ENCODE measurements at places on chromosomes 2 and 18. TPM values are rescaled to one million over a fixed set of nuclear protein-coding genes. Genes with fewer than 3 reads are reported as not detected.

GRCh38 chr2:219823574-219823973 lies 196.1 kb downstream of the SLC4A3 start:
- no peak for DNase-seq
- H3K27ac ChIP-seq = no peak overlapping the region
- no peaks in the 10 kb centered on the region for H3K27me3 ChIP-seq
- H3K4me3 ChIP-seq = no peak overlapping the region
- H3K4me1 ChIP-seq = no peaks in the 10 kb centered on the region

The CFC1 gene
- total RNA-seq = not detected

- no peaks in the 10 kb centered on the region for H3K36me3 ChIP-seq
- H3K4me1 ChIP-seq = no peaks in the 10 kb centered on the region
- DNase-seq = no peak
- peaks cover 7% of the 10 kb centered on the region for H3K27me3 ChIP-seq
- H3K4me3 ChIP-seq = no peak overlapping the region
- H3K27ac ChIP-seq = no peak overlapping the region
Measured at GRCh38 chr18:25805323-25805722, 285.1 kb downstream of the SS18 start.

- no peaks in the 10 kb centered on the region for H3K36me3 ChIP-seq
- H3K4me1 ChIP-seq = no peaks in the 10 kb centered on the region
- no peak overlapping the region for H3K4me3 ChIP-seq
- no peak for DNase-seq
- peaks cover 47% of the 10 kb centered on the region for H3K27me3 ChIP-seq
- H3K27ac ChIP-seq = no peak overlapping the region
Measured at GRCh38 chr2:41806286-41806685, 241.5 kb upstream of the PKDCC start.

DNA sequence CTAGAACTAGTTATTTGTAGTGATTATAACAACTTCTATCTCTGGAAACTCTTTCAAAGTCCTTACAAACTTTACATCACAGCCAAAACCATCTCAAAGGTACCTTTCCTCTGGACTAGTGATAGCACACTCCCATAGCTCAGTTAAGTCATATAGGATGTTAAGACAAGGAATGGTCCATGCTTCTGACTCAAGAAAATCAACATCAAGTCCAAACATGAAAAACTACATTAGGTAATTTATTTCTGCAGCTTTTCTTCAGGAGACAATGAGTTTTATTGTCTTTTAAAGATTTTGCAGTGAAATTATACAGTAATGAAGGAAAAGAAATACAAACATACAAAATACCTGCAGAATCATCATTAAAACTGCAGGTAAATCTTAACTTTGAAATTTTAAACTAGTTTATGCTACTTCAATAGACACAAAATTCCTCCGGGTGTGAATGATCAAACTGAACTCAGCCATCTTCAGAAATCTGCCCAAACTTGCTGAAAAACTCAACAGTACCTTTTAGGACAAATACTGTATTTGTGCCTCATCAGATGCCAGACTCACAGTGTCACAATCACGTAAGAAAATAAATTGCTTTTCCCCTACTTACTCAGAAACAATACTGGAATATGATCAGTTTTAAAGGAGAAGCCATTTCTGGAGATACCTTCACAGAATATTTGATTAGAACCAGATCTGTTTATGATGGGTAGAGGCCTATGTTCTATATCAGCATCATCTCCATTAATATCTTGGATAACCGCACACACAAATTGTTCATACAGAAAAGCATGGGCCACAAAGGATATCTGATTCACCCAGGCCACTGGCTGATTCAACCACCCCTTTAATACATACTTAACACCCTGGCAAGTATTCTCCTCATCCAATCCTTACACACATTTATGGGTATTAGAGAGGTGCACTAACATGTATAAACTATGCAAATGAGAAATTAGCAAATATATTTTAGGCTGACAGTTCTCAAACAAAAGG lies 2.6 kb downstream of the TMEM131 start:
- DNase-seq = no peak
- H3K27ac ChIP-seq = no peak overlapping the region
- H3K27me3 ChIP-seq = no peaks in the 10 kb centered on the region

- H3K27me3 ChIP-seq = no peaks in the 10 kb centered on the region
- H3K36me3 ChIP-seq = peaks cover 46% of the 10 kb centered on the region
- no peak overlapping the region for H3K4me3 ChIP-seq
- peak overlapping the region; percentile 47 for H3K27ac ChIP-seq
- no peak for DNase-seq
Measured at GRCh38 chr2:65267008-65267407, 39.4 kb downstream of the ACTR2 start.

DNA sequence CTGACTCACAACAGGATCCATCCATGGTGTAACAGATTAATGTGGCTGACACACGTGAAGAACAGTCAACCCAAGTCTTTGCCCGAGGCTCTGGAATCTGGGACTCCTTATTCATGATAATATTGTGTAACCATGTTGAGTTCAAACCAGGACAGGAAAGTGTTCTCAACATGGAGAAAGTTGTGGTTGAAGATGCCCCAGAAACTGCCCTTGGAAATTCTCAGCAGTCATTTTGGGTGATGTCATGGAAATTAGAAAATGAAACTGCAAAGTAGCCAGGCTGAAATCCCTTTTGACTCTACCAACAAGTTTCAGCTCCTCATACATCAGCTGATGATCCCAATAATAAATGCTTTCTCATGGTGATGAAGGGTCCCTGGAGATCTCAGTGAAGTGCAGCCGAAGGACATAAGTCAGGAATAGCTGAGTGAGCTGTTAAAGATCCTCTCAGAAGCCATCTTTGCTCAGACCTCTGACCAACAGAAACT lies 307.7 kb downstream of the TNS1 start:
- H3K4me3 ChIP-seq = no peak overlapping the region
- H3K27me3 ChIP-seq = no peaks in the 10 kb centered on the region
- H3K27ac ChIP-seq = no peak overlapping the region

The ACTR1B gene
- 143 TPM for total RNA-seq

The CIB4 gene
- total RNA-seq = not detected

DNA sequence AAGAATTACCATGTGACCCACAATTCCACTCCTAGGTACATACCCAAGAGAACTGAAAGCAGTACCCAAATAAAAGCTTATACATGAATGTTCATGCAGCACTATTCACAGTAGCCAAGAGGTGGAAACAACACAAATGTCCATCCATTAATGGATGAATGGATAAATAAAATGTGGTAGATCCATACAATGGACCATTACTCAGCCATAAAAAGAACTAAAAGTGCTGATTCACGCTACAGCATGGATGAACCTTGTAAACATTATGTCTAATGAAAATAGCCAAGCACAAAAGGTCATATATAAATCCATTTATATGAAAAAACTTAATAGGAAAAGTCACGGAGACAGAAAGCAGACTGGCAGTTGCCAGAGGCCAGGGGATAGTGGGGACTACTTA lies 23.6 kb upstream of the ZFP36L2 start:
- DNase-seq = no peak
- H3K27me3 ChIP-seq = no peaks in the 10 kb centered on the region
- no peak overlapping the region for H3K27ac ChIP-seq
- H3K4me3 ChIP-seq = no peak overlapping the region

The CCDC178 gene
- not detected for total RNA-seq

The IL1F10 gene
- total RNA-seq = not detected

The OR6B2 gene
- total RNA-seq = not detected

- no peaks in the 10 kb centered on the region for H3K27me3 ChIP-seq
- no peak overlapping the region for H3K27ac ChIP-seq
- H3K4me1 ChIP-seq = peaks cover 4% of the 10 kb centered on the region
- no peak for DNase-seq
- no peak overlapping the region for H3K4me3 ChIP-seq
Measured at GRCh38 chr2:233152541-233152940, 92.4 kb downstream of the INPP5D start.

DNA sequence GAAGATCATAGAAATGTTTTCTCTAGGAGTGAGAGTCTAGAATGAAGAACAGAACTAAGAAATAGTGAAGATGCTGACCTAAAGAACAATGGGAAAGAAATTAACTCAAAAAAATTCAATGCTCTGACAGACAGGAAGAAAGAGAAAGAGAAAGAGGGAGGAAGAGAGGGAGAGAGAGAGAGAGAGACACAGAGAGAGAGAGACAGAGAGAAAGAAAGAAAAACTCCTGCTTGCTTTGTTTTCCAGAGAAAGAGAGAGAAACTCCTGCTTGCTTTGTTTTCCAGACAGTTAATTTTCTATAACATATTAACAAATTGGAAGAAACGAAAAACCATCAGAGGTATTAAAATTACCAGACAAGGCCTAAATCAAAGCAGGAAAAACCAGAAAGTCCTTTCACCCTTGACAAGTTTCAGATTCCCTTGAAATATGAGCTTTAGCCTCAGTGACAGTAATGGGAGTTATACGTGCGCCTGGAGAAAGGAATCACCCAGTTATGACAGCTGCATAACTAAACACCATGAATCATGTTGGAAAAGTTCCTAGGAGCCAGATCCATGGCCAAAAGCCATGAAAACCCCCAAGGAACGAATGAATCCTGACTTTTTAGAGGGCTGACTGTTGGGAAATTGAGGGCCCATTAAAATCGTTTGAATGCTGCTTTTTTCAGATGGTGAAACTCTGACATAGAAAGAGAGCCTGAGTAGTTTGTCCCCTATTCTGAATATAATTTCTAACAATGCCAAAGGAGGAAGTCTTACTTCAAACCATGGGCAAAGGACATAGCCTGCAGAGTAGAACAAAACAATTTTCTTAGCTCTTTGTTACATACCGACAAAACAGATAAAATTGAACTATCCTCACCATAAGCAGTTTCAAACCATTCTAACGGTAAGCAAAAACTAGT lies 228.6 kb upstream of the CHST9 start:
- H3K4me3 ChIP-seq = no peak overlapping the region
- no peak for DNase-seq
- H3K27me3 ChIP-seq = no peaks in the 10 kb centered on the region
- H3K36me3 ChIP-seq = no peaks in the 10 kb centered on the region
- no peak overlapping the region for H3K27ac ChIP-seq

- H3K4me3 ChIP-seq = no peak overlapping the region
- peaks cover 1% of the 10 kb centered on the region for H3K36me3 ChIP-seq
- H3K27me3 ChIP-seq = no peaks in the 10 kb centered on the region
- no peak for DNase-seq
Measured at GRCh38 chr2:27849558-27850205, 40.5 kb downstream of the RBKS start.

The GLI2 gene
- total RNA-seq = not detected

GRCh38 chr2:86171295-86171694 lies 24.0 kb downstream of the IMMT start:
- peaks cover 6% of the 10 kb centered on the region for H3K4me1 ChIP-seq
- H3K36me3 ChIP-seq = peaks cover 37% of the 10 kb centered on the region
- no peak overlapping the region for H3K4me3 ChIP-seq

The CHRND gene
- not detected for total RNA-seq

DNA sequence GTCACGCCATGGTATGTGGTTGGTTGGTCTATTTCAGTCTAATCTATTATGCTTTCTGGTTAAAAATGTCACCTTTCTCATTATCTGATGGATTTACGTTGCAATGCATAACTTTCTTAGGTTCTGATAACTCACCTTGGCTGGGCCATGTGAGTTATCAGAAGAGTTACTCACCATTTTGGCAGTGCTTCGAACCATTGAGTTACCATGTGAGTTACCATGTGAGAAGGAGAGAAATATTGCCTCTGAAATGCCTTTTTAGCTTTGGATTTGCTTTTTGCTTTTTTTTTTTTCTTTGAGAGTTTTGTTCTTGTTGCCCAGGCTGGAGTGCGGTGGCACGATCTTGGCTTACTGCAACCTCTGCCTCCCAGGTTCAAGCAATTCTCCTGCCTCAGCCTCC lies 1.6 kb downstream of the SMARCAL1 start:
- no peak overlapping the region for H3K27ac ChIP-seq
- H3K36me3 ChIP-seq = peaks cover 20% of the 10 kb centered on the region
- peaks cover 18% of the 10 kb centered on the region for H3K4me1 ChIP-seq
- no peak for DNase-seq

DNA sequence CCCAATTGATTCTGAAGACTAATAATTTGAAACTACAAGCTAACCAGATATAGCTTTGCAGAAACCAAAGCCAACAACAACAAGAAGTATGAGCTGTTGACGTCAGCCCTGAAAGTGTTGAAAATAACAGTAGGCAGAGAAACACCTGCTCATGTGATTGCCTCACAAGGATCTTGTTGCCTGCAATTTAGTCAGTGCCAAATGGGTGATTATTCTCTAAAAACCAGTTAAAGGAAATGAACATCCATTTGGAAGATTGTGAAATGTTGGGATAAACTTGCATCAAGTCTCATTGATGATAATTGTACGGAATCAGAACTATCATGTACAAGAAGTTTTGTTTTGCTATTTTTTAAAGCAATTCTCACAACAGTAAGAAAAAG lies 2.8 kb downstream of the CYTIP start:
- peak overlapping the region; percentile 94 for H3K27ac ChIP-seq
- peaks cover 78% of the 10 kb centered on the region for H3K36me3 ChIP-seq
- peak; percentile 44 for DNase-seq
- peaks cover 9% of the 10 kb centered on the region for H3K4me1 ChIP-seq

DNA sequence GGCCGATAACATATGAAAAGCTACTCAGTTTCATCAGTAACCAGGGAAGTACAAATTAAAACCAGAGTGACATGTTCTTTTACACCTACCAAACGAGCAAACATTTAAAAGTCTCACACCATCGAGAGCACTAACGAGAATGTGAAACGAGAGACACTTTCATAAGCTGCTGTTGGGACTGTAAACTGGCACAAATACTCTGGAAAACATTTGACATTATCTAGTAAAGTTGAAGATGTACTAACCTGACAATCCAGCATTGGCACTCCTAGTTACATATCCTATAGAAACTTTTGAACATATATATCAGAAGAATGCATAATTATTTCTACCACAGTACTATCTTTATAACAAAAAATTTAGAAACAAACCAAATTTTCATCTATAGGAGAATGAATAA lies 28.1 kb downstream of the NBAS start:
- no peak for DNase-seq
- no peaks in the 10 kb centered on the region for H3K27me3 ChIP-seq
- H3K27ac ChIP-seq = no peak overlapping the region
- H3K36me3 ChIP-seq = peaks cover 32% of the 10 kb centered on the region

DNA sequence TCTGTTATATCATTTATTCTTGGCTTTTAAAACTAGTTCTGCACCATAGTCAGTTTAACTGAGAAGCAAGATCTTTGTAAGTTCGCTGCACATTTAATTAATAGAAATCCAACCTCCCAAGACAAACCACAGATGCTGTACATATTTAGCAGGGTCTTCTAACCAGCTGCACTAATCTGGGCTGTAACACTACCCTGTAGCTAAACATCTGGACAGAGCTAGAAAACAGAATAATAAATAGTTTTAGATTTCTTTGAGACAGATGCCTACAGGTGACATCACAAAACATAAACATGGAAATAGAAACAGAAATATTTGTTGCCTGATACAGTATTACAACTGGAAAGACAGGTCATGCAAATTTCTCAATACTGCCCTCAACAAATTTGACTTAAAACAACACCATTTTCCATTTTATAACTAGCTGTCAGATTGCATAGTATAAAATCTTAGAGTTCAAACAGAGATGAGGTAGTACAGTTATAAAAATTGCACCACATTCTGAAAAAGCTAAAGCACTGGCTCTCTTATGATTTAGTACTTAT lies 315.1 kb downstream of the NR4A2 start:
- no peaks in the 10 kb centered on the region for H3K27me3 ChIP-seq
- no peak overlapping the region for H3K4me3 ChIP-seq
- no peak for DNase-seq
- no peak overlapping the region for H3K27ac ChIP-seq

The VSNL1 gene
- total RNA-seq = not detected

The AOX1 gene
- total RNA-seq = 0.69 TPM

- no peaks in the 10 kb centered on the region for H3K27me3 ChIP-seq
- H3K4me3 ChIP-seq = no peak overlapping the region
- DNase-seq = no peak
- no peak overlapping the region for H3K27ac ChIP-seq
Measured at GRCh38 chr2:50591021-50591420, 440.9 kb downstream of the NRXN1 start.

Measured in activated CD8-positive, alpha-beta T cell treated with anti-CD3 and anti-CD28 coated beads for 36 hours (primary cell).